ENCODE measurements at places on chromosomes 3 and 15.

- DNase-seq = no peak
Measured at GRCh38 chr3:88324788-88325187, 175.0 kb downstream of the C3orf38 start.

- no peak for DNase-seq
Measured at GRCh38 chr15:90009301-90010022, 8.3 kb downstream of the ZNF710 start.

DNA sequence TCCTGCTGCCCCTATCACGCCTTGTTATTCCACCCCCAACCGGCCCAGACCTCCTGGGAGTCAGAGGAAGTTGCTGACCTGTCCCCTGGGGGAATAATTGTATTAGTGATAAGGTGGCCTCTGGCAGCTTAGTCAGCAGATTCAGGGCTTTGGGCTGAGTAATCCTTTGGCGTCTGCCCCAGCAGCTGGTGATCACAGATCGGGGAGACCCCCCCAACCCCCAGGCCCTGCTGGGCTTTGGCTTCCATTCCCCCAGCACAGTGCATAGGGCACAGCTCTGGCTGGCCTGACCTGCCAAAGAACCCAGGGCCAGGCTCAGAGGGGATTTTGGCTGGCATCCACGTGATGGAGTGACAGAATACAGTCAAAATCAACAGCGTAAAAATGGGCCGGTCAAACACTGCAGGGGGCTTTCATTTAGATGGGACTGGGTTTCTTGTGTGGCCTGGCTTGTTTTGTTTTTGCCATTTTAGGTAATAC is 3.9 kb upstream of the NR2E3 start:
- no peak for DNase-seq

- DNase-seq = no peak
Measured at GRCh38 chr3:117281371-117281770, 571.8 kb downstream of the TUSC7 start.

DNA sequence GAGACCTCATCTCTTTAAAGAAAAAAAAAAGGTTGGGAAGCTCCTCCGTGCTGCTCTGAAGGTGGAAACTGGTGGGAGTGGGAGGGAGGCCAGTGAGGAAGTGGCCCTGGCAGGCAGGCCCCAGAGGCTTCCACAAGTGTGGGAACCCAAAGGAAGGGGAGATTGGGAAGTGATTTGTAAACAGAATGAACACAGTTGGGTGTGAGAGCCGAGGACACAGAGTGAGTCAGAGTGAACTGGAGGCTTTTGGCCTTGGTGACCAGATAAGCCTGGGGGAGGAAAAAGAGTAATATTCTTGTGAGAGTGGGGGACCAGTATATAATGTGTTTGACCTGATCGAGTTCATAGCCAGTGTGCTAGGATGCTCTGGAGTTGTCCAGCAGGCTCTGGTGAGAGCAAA is 23.0 kb downstream of the MKRN2 start:
- no peak for DNase-seq
